ENCODE measurements at places on chromosomes 3 and 15.

DNA sequence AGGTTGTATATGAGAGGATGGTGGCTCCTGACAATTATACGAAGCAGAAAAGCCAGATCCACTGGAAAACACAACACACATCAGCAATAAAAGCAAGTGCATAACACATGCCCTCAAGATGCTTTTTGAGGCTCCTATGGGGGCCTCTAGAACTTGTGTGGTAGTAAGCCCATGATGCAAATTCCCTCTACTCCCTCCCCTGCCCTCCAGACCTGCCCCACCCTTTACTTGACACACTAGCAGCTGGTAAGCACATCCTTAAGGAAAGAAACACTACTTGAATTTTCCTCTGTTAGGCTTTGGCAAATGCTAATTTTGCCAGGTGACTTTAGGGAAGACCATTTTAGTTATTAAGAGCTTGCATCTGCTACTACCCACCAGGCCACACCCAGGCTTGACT is 29.2 kb downstream of the USP4 start:
- no peak for DNase-seq

DNA sequence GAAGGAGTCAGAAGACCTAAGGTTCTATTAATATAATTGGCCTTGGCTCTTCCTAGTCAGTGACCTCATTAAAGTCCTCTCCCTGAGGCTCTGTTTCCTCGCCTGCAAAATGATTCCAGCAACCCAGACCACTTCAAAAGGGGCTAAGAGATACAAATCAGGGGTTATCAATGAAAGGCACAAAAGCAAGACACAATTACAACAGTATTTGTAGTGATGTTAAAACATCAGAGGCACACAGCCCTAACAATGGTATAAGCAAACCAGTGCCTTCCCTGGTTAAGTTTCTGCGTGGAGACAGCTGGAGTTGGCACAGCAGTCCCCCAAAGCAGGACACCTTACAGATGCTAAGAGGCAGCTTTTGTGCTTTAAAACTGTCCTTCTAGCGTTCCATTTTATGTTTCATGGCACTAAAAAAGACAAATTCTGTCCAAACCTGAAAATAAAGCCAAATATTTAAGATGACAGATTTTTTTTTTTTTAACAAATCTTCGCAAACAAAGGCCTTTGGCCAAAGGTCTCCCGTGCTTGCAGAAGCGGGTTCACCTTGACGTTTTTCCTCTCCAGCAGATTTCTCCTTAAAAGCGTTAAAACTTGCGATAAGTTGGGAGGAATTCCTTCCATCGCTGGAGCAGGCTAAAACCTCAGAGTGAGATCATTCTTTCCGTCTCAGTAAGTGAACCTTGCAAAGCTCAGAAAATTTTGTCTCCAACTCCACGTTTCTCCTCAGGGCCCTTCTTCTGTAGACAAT is 999 bp downstream of the ZNF280D start:
- DNase-seq, result peak; percentile 20

- no peak for DNase-seq
Measured at GRCh38 chr3:38404286-38404685, 49.4 kb upstream of the ACVR2B start.

DNA sequence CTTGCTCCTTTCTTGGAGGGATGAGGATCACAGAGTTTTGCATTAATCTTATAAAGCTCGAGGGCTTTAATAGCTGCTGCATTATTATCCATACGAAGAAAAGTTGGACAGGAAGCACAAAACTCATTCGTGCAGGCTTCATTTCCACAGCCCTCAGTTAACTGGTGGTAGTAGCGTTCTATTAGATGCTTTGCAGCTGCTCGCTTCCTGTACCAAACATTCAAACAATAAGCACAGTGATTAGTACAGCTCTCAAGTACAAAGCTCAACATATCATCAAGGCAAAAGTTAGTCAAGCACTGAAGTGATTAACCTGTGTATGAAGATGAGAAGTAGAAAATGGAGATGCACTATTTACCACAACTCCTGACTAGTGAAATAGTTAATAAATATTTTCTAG is 63.3 kb downstream of the UBE3A start:
- no peak for DNase-seq

GRCh38 chr3:101320475-101320874 is at the start of gene IMPG2:
IMPG2 (minus strand) TSS chr3:101320575; CDS start chr3:101320372, 203 bp downstream.
- DNase-seq, result no peak

DNA sequence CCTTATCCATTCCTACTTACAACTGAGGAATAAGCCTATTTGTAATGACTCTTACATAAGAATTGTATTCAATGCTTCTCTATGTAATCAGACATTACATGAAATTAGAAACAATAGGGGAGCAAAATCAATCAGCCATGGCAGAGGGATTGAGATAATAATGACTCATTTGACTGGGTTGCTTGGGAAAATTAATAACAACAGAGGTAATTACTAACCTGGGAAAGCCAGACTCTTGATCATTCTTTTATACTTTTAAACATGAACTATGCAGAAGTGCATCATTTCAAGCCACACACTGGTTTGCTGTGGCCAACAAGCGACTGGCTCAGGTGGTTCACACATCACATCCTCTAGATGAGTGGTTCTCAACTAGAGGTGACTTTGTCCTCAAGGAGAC is 126.3 kb upstream of the CRBN start:
- DNase-seq, result no peak

GRCh38 chr3:115804200-115804599 is 180.9 kb downstream of the GAP43 start:
- DNase-seq, result no peak

- DNase-seq, result no peak
Measured at GRCh38 chr3:191425322-191425734, 35.6 kb upstream of the PYDC2 start.

DNA sequence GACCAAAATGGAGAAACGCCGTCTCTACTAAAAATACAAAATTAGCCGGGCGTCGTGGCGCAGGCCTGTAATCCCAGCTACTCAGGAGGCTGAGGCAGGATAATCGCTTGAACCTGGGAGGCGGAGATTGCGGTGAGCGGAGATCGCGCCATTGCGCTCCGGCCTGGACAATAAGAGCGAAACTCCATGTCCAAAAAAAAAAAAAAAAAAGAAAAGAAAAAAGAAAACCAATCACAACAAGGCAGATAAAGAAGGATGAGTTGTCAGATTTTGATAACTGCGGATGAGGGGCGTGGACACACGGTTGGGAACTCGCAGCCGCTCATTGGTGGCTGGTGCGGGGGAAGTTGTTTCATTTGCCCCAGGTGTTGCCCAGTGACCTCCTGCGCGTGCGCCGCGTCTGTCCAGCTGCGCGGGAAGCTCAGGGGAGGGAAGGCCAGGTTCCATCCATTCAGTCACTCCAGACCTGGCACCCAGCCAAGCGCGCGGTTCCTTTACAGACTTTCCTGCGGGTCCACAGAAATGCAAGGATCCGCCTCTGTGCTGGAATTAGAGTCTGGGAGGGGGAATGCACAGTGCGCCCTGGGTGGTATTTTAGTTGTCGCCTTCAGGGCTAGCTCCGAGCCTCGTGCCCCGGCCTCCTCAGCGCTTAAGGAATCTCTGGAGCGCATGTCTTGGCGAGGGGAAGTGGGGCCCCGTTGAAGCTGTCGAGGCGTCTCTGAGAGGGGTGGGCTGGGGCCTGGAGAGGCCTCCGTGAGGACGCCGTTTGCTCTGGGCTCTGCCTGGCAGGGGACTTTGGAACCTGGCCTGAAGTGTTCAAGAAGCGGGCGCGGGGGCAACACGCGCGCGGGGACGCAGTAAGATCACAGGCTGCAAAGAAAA is 708 bp upstream of the GCHFR start:
- peak; percentile 80 for DNase-seq

DNA sequence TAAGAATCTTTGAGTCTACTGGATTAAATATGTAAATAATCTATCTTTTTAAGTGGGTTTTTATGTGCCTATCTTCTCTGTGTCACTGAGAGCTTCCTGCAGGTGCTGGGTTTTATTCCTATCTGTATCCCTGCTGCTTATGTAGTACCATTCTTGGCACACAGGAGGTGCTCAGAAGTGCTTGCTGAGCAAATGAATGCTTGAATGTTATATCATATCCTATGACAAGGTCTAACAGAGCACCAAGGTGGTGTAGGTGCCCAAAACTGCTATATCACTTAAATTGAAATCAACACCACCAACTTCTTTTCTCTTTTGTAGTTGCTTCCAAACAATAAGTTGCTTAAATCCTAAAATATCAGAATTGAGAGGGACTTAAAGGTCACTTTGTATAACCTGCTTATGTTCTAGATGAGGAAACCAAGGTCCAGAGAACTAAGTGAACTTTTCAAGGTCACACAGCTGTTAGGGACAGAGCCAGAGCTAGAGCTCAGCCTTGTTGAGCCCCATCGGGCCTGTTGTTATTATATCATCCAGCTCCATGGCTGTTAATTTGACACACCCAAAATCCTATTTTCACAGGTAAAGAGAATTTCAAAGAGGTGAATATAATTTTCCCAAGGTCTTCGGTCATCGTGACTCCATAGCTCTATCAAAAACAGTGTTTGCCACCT is 46.0 kb downstream of the CCNL1 start:
- DNase-seq, result peak; percentile 20

DNA sequence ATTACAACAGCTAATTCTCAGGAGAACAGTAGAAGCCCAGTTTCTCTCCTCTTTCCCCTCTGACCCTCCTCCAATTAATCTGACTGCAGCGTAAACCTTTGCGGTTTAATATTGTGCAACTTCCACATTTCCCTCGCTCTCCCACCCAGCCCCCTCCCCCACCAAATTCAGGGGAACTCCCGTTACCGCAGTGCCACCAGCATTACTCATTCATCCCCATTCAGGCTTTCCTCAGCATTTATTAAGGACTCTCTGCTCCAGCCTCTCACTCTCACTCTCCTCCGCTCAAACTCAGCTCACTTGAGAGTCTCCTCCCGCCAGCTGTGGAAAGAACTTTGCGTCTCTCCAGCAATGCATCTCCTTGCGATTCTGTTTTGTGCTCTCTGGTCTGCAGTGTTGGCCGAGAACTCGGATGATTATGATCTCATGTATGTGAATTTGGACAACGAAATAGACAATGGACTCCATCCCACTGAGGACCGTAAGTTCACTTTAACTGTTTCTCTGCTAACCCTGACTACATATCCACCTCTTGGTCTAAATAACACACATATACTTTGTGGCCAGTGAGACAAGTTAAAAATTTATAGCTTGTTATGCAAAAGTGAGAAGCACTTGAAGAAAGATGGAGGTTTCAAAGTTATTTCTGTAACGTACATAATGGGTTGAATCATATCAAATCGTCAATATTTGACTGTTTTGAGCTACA is at the start of gene PTX3:
TSS of gene PTX3 (plus strand) at position 268 of the 709 bp plus-strand sequence. CDS start at position 352, 84 bp downstream.
- no peak for DNase-seq

GRCh38 chr3:27160146-27160545 is 209.0 kb downstream of the NEK10 start:
- DNase-seq, result no peak

- no peak for DNase-seq
Measured at GRCh38 chr3:16927485-16927884, 42.7 kb downstream of the PLCL2 start.

All from NCI-H510A treated with DMSO at 0.1 percent for 48 hours (cell line).